ENCODE measurements at places on chromosomes 1 and 21.
A peak's percentile ranks its signal among the peaks of the same experiment; 100 is the strongest.

DNA sequence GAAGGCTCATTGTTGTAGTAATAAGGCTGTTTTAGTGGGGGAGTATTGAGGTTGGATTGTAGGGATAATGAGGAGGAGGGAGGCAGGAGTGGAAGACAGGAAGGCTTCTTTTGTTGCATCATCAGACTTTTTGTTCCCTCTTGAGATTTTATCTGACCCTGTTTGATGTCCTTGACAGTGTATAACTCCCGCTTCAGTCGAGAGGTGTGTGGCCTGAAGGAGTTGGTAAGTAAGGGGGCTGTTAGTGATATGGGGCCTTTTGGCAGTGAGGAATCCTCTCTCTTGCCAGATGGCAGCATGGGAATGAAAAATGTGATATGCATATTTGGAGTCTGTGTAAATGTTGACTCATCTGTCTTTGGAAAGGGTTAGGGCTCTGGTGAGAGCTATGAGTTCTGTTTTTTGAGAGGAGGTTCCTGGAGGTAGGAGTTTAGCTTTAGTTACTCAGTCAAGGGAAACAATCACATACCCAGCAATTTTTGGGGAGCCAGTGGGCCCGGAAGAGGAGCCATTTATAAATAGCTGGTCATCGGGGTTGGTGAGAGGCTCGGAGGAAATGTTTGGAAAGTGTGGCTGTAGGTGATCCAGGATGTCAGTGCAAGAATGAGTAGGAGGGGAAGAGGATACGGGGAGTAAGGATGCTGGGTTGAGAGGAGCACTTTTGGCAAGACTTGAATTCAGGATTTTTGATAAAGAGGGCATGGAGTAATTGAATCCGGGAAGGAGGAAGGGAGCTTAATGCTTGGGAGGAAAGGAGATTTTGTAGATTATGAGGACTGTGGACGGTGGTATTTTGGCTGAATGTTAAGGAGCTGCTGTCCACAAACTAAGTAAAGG, 136.7 kb upstream of the ETV3 start:
- no peak for DNase-seq

DNA sequence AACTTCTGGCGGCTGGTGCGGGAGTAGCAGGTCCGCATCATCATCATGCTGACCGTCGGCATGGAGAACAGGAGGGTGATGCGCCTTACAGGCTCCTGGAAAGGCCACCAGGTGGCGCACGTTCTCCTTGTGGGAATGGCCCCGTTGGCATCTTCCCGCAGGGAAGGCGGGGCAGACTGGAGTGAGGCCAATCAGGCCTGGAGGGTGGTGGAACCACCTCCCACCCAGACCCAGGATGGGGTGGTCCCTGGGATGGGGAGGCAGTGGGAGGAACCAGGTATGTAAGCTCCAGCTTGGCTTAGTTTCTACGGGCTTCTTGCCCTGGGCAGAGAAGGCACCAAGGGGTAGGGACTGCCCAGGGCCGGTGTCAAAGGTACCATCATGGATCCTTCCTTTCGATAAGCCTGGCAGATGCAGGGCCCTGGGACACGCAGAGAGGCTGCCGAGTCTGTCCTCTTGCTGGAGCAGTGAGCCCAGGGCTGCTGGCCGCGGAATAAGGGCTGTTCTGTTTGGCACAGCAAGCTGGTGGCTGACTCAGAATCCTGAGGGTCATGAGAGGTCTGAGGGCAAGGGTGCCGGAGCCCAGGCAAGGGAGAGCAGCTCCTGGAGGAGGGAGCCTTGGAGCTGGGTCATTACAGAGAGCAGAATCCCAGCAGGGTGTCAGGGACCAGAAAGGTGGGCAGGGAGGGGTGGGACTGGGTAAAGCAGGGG, 8.7 kb upstream of the LGR6 start:
- DNase-seq = peak; percentile 74

- no peak for DNase-seq
Measured at GRCh38 chr1:68331117-68331865, 99.0 kb upstream of the WLS start.

GRCh38 chr21:45415943-45416611, 11.1 kb downstream of the COL18A1 start:
- DNase-seq = no peak

DNA sequence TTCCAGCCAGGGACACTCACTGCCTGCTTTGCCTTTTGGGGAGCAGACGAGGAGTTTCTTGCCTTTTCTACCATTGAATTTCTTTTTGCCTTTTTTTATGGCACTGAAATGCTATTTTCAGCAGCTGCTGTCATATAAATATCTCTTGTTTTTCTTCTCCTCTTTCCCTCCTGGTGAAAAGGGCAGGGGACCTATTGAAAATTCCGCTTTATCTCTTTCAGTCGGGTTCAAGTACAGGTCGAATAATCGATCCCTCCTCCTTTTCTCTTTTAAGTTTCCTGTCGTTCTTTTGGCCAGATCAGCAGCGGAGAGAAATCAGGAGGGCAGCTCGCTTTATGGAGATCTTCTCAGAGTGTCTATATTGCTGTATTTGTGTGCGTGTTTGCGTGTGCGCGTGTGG, 67.4 kb upstream of the CASZ1 start:
- DNase-seq = no peak

DNA sequence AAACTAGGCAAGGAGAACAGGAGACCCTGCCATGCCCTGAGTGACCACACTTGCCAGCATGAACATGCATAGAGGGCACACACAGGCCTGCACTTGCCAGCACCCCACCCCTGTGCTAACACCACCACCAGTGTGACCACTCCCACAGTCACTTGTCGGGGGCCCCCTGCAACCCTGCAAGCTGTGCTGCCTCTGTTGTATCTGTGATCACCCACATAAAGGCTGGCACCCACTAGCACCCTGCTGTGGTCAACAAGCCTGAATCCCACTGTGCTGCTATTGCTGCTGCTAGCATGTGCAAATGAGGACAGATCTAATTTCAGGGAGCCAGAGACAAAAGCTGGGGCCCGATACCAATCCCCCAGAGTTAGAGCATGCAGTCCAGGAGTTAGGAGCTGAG, 217.7 kb downstream of the GIPC2 start:
- DNase-seq = no peak

DNA sequence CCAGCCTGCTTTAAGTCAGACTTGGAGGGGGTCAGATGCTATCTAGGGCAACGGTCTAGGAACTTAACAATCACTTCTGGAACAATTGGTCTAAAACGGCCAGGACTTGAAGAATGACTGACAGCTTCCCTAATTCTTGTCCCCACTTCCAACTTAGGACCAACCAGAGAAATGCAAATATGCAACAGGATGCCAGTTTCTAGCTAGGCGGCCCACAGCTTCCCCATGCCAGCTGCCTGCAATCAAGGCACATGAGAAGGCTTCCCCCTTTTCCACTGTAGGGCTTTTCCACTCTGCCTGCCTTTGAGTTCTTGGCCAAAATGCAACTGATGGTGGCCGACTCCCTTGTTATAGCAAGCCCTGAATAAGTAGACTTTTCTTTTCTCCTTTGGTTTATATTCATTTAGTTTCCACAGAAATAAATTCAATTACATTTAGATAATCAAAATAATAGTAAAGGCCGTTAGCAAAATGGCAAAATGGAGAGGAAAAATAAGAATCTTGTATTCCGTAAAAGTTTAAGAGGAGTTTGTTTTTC, 80.9 kb downstream of the BACH1 start:
- no peak for DNase-seq

DNA sequence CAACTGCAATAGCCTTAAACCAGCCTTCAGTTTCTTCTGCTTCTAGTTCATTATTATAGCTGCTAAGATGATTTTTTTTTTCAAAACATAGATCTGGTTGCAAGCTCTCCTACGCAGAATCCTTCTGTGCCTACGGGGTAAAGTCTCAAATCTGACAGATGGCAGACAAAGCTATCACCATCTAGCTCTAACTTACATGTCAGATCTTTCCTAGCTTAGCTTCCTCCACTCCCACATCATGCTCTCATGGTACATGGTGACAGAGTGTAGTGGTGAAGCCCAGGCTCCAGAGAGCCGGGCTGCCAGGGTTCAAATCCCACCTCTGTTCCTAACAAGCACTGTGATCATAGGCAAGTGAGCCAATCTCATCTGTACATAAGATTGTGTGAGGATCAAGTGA, 24.2 kb upstream of the GUCA2B start:
- DNase-seq = no peak

GRCh38 chr1:231207437-231207836, 33.6 kb upstream of the GNPAT start:
- DNase-seq = no peak

DNA sequence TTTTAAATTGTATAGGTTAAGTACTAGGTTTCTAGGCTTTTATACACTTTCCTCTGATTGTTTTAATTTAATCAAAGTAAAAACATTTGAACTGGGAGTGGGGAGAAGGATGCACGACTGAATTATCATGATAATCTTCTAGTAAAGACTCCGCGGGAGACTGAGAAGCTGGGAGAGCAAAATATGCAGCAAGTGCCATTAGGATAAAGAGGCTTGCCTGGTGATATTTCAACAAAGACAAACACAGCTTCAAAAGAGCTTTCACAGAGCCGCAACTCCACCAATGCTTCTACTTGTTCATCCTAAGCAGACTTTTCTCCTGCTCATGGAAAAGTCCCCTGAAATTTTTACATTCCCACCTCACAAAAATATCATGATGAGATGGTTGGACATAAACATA, 239.0 kb upstream of the PTBP2 start:
- DNase-seq = no peak

GRCh38 chr1:211484755-211485479, 7.0 kb downstream of the RD3 start:
- DNase-seq = no peak

DNA sequence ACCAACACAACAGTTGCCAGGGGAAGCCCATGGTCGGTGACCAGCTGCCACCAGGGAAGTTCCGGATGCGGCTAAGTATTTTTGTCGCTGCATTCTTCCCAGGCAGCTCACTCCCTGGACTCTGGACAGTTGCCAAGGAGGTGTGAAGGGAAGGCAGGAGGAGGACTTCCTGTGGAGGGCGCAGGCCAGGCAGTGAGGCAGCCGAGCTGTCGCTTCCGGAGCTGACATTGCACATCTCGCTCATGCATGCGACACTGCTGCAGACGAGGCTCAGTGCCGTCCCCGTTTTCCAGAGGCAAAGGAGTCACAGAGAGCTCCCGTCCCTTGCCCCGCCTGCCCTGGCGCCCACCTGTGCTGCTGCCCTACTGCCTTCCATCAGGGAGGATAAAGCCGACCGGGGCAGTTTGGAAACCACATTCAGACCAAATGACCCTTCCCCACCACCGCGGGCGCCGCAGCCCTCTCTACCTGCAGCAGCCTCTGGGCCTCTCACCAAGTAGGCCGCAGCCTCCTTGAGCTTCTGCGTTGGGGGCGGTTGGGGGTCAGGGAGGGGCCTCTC, 81.4 kb downstream of the NENF start:
- peak; percentile 20 for DNase-seq

DNA sequence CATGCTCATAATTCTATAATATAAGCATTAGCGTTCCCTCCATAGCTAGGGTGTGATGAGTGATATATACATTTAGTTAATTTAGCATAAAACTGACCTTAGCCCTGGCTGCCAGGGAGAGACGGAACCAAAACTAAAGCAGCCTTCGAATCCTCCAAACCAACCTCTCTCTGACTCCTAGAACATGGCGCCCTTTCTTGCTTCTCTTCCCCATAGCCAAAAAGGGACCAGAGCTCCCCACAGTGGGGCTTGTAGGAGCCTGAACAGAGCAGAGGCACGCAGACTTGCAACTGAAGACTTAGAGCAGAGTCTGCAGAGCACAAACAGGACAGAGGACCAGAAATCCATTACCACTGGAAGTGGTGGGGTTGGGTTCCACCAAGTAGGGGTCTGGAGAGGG, 17.7 kb downstream of the IRF2BP2 start:
- DNase-seq = no peak

Measured in activated CD4-positive, alpha-beta T cell treated with anti-CD3 and anti-CD28 coated beads, Interleukin-2, amount 10 ng/mL, durations not matched to agents 7 days and 5 days (primary cell).